COR-L47 (cell line): ENCODE measurements at places on chromosomes 3 and 15.

DNA sequence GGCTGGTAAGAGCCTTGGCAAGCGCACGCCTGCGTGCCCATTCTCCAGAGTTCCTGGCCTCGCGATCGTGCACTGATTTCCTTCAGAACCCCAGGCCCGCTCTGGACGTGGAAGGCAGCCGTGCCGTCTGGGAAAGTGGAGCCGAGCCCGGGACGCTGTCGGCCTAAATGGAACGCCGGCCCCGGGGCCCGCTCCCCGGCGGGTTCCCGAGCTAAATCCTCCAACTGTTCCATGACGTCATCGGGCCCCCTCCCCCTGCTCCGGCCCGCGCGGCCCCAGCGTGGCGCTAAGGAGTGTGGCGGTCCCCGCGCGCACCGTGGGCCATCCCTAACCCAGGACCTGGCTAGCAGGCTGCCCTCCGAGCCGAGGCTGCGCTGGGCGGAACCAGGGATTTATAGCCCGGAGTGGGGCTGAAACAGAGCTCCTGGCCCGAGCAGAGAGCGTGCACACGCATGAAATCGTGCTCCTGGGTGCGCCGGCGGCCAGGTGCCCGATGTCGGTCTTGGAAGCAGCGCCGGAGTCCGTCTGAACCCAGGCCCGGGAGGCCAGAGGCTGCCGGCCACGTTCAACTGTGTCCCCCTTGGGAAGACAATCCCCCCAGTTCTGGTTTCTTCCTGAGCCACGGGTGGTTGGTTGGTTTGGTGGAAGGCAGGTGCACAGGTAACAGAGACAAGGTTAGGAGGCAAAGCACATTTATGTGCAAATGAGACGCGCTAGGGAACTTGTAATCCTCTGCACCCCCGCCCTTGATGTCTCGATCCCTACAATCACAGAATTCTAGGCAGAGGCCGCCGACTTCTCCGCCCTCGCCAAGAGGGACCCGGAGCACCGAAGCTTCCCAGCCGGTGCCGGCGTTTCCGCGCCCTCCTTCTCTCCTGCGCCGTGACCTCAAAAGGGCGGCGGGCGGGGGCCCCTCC is 84.9 kb upstream of the ETV5 start:
- DNase-seq = no peak

DNA sequence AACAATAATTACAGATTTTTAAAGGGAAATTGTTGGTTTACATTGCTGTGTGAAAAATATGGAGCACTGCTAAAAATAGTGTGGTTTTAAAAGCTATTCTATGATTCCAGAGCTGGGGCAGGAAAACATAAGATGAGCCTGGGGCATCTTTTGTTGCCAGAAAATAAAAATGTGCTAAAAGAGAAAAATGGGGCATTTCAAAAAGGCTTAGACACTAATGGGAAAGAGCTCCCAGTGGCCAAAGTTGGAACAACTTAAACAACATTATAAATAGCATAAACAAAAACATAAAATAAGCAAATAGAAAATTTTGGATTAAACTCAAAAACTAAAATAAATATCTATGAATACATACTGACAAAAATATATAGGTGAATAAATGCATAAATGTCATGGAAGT is 478.9 kb downstream of the NLGN1 start:
- DNase-seq = no peak

DNA sequence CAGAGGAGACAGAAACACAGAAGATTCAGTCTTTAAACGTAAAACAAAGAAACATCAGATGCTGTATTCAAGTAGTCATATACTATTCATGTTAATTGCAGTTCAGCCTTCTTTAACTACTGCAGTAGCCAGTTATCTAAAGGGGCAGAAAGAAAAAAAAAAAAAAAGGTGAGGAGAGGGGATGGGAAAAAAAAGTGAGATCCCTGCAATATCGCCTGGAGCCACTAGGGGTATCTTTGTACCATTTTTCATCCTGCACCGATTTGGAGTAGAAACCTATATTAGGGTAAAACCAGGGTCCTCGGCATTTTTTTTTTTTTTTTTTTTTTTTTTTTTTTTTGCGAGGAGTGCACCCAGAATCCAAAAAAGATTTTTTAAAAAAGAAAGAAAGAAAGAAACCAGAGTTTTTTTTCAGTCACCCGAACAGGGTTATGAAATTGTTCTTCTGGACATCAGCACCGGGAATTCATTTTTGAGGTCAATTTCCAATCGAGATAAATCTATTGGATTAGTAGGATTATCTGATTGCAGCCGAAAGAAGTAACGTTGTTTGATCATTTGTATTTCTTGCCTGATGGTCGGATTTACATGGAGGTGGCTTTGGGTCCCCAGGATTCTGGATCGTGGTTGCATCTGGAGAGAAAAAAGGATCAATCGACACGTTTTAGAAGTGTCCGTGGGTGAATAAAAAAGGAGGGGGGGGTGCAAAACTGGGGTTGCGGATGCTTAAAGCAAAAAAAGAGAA is 186.7 kb downstream of the NLGN1 start:
- DNase-seq = peak; percentile 75

DNA sequence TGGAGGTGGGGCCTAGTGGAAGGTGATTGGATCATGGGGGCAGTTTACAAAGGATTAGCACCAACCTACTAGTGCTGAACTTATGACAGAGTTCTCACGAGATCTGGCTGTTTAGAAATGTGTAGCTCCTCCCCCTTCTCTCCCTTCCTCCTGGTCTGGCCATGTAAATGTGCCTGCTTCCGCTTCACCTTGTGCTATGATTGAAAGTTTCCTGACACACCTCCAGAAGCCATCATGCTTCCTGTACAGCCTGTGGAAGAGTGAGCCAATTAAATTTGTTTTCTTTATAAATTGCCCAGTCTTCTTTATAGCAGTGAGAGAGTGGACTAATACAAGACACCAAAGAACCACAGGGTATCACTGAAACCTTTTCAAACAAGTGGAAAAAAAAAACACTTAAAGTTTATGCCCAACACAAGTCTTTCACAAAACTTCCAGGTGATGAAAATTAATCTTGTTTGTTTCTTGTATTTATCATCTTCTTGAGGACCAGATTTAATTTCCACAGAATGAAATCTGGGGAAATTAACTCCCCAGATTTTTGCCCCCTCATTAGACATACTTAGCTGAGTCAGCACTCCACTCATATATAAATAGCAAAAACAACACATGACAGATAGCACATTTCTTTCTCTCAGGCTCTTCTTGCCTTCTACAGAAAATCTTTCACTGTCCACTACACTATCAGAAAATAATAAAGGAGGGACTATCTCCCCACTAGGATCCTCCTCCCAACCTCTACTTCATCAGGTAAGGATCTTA is 847.2 kb downstream of the TUSC7 start:
- no peak for DNase-seq

DNA sequence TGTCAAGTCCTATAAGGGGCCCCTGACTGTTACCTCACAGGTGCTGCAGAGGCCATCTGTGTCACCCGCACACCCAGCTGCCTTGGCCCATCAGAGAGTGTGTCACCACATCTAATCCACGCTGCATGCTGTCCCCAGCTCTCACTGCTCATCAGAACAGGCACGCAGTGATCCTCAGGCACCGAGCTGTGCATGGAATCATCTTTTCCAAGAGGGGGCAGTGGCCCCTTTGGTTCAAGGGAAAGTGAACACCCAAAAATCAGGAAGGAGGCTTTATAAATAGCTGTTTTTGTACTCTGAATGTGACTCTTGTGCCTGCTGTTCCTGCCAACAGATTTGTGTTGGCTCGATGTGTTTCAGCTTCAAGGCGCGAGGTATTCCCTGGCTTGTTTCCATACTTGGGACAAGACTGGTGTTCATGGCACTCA is 110.3 kb upstream of the ETV5 start:
- no peak for DNase-seq

GRCh38 chr3:110583373-110583935 is 488.2 kb upstream of the NECTIN3 start:
- no peak for DNase-seq

DNA sequence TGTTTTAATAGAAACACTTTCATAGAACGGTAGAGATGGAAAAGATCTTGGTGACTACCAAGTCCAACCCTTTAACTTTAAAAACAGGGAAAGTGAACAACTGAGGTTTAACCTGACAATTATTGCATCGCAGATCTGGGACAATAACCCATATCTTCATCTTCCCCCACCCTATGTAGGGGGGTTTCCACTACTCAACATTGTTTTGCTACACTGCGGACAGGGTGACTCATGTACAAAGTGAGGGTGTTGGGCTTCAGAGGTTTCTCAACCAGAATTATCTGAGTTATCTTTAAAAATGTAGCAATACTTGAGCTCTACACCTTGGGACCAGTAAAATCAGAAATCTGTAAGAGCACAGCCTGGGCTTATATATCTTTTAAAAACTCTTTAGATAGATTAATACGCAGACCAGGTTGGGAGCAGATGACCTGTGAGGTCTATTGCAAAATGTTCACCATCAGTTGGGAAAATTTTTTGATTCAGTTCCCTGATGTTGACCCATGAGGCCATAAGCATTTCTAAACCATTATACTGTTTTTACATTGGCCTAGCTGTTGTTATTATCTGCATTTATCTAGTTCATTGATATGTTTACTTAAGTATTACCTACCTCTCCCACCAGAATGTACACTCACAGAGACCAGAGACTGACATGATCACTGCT is 103.6 kb upstream of the ICE2 start:
- DNase-seq = no peak
